ENCODE measurements at places on chromosomes 5 and 9.

DNA sequence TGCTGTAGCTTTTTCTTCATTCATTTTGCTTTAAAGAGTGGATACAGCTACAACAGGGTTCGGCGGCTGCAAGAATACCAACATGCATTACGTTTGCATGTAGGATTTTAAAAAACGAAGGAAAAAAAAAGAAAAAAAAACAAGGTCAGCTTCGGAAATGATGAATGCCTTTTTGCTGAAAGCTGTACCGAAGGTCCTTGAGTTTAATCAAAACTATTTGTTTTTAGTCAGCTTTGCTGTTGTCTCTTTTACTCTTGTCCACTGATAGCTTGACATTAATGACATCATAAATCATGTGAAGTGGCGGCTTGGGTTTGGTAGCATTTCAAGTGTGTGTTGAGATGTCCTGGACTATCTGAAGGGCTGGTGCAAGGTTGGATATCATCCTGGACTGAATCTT lies 779.1 kb downstream of the NR2F1-AS1 start:
- DNase-seq, result no peak

GRCh38 chr5:150067405-150067960 lies 18.9 kb downstream of the CSF1R start:
- DNase-seq, result no peak

DNA sequence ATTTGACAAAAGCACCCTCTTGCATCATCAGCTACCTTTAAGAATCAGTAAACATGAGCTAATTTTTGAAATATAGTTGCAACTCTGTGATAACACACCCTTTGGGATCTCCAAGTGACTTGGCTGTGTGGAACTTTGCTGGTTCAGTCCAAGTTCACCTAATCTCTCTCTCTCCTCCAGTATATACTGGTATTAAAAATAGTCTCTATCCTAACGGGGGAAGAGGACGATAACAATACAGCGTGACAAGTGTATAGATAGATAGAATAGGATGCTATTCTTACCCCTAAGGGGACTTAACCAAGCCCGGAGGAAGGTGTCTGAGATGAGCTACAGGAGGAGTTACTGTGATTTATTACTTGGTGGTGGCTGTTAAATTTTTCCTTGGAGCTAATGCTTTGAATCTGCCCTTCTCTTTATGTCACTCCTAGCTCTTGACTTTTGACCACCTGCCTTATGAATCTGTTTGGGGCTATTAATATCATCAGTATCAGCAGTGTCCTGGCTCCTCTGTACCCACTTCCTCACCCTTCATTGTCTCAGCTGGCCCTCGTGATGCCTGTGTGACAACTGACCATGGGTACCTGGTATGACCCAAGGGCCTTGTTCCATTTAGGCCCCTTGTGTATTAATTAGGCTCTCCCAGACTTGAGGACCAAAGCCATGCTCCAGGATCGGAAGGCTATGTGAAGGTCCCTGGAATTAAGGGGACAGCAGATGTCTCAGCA lies 223.9 kb downstream of the SREK1 start:
- no peak for DNase-seq

- no peak for DNase-seq
These were observed 6.4 kb upstream of the JMY start for GRCh38 chr5:79229357-79230174.

All from SW480 (cell line).